ENCODE measurements at places on chromosomes 6 and 20.

DNA sequence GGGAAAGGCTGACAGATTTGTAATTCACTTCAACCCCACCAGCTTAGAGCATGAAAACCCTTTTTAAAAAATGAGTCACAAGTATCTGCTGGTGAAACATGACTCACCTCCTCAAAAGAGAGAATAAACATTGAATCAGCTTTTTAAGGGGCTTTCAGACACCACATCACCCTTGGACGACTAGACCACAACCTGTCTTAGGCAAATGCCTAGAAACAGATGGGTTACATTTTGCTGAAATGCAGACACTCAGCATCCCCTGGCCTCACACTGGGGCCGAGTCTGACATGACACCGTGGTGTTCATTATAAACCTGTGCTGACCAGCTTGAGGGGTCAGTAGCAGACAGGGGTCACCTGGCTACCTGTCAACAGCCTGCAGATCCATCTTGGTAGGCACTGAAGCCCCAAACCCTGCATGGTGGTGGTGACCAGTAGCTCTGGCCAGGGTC, 175.3 kb upstream of the CST7 start:
- DNase-seq: peak; percentile 10

DNA sequence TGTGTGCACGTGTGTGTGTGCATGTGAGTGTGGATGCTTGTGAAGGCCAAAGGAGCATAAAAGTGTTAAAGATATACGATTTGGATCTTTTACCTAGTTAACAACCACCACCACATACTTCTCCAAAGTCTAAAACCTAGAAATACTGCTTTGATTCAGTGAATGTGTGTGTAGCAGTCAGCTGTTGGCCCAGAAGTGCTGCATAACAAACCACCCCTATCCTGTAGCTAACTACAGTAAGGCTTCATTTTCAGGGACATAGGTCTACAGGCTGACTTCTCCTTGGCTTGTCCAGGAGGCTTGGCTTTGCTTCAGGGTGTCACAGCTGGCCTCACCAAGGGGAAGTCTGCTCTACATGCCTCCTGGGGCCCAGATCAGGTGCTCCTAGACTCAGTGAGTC, 2.4 kb upstream of the CST8 start:
- DNase-seq: no peak

- no peak for DNase-seq
These were observed 200.5 kb upstream of the CDYL start for GRCh38 chr6:4575714-4576113.

DNA sequence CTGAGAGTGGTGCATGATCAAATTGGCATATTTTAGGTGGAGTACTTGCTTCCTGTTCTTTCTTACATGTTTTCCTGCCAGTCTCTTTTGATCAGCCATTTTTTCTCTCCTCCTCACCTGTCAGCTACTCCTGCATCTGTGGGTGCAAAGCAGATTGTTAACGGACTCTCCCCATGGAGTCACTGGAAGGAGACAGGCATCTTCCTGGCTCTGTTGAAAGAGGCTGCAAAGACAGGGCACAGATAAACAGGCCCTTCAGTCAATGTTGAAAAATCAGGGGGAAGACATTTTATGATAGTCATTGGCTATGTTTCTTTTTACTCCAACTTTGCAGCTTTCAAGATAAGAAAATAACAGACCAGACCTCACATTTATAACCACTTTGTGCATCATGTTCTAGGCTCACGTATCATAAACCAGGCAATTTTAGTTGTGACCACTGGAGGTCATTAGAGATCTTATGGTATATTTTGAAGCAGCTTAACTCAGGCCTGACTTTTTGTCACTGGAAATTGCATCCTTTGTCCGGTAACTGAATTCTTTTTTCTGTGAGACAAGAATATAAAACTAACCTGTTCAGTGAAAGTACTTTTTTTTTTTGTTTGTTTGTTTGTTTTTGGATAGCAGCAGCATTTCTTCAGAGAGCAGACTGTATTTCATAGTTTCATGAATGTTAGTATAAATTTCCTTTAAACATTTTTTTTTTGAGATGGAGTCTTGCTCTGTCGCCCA, 20.1 kb downstream of the ECT2L start:
- DNase-seq: no peak

- peak; percentile 87 for DNase-seq
These were observed 3.1 kb downstream of the PLAGL2 start for GRCh38 chr20:32204205-32205109.

- no peak for DNase-seq
These were observed 113.0 kb downstream of the EDN3 start for GRCh38 chr20:59413326-59413865.

DNA sequence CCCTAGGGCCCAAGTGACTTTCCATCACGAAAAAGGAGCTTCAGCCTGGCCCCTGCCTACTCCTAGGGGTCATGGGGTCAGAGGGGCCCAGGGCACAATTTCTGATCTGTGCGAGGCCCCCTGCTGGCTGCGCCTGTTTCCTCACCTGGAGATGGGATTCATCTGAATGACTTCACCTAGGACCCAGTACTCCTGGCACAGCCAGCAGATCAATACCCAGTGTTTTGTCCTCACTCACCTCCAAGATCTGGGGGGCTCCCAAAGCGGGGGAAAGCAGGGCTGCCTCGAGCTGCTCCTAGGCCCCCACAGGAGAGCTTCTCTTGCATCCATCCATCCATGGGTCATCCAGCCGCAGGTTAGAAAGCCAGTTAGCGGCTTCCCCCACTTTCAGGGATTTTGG, 33.8 kb downstream of the CD40 start:
- peak; percentile 12 for DNase-seq

DNA sequence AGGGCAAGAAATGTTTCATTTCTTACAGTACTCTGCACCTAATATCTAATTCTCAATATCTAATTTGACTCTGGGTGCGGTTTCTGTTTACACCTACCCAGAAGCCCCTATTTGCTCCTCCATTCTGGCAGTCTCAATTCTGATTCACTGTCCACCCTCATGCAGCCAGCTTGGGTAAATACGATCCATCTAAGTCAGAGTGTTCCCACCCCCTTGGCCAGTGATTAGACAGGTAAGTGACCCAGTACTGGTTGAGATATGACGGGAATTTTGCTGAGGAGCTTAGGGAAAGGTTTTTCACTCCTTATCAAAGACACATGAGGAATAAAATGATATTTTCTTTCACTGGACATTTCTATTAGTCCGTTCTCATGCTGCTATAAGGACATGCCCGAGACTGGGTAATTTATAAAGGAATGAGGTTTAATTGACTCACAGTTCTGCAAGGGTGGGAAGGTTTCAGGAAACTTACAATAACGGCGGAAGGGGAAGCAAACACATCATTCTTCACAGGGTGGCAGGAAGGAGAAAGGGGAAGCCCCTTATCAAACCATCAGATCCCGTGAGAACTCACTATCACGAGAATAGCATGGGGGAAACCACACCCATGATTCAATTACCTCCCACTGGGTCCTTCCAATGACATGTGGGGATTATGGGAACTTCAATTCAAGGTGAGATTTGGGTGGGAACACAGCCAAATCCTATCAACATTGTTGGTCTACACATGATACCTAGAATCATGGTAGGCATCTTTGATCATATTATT, 29.4 kb downstream of the GLO1 start:
- peak; percentile 59 for DNase-seq

- no peak for DNase-seq
These were observed 117.0 kb downstream of the HIVEP2 start for GRCh38 chr6:142827991-142828390.

DNA sequence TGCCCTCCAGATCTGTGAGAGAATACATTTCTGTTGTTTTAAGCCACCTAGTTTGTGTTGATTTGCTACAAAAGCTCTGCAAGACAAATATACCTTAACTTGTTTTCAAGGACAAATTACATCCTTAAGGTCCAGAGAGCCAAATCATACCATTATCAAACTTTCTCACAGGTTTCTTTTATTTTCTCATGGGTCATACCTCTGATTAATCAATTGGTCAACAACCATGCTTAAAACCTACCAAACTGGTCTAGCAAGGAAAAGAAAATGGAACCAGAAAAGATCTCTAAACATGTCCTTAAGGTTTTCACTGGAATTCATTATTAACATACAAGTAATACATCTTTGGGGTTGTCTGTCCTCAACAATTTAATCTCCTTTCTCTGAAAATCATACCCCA, 535.0 kb downstream of the CD83 start:
- DNase-seq: no peak

DNA sequence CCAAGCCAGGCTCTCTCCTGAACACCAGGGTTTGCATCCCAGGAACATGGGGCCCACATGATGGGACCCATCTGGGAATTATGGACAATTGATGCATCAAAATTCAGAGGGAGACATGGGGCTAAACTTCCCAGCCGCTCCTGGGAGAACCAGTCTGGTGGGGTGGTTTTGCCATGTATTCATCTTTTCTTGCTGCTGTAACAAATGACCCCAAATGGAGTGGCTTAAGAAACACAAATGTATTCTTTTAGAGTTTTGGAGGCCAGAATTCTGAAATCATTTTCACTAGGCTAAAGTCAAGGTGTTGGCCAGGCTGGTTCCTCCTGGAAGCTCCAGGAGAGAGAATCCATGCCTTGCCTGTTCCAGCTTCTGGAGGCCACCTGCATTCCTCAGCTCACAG, 6.5 kb downstream of the SLC13A3 start:
- no peak for DNase-seq

- peak; percentile 47 for DNase-seq
These were observed 1.7 kb downstream of the CDC25B start for GRCh38 chr20:3797592-3798372.

DNA sequence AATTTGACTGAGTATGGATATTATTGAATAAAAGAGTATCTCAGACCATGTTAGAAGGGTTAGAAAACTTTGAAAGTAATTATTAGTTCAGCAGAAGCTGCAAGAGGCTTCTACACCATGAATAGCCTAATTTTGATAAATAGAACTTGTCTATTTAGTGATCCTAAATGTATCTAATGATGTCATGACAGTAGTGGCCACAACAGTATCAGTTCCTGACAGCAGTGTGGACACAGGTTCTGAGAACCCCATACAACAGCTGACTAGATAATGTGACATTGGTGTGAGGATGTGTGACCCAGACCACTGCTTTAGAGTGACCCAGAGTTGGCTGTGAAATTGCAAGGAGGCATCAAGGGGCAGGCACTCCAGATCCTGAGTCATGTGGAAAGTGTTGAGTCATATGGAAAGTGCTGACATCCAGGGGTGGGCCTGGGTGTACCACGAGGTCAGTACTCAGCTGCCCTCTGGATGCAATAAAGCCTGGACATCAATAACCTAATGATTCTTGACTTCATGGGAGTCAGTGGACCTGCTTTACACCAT, 754.7 kb downstream of the DHX35 start:
- DNase-seq: no peak

- DNase-seq: peak; percentile 71
These were observed 182.5 kb downstream of the GMPR start for GRCh38 chr6:16420715-16421461.

GRCh38 chr6:122182061-122182460, 217.4 kb upstream of the HSF2 start:
- no peak for DNase-seq

DNA sequence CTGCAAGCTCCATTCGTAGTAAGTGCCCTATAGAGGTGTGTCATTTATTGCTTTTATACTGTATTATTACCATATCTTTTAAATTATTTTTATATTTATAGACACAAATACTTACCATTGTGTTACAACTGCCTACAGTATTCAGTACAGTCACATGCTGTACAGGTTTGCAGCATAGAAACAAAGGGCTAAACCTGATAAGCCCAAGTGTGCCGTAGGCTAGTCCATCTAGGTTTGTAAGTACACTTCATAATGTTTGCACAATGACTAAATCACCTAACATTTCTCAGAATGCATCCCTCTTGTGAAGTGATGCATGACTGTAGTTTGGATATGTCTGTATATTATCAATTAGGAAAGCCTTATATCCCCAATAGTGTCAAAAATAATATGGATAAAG, 122.8 kb downstream of the CLVS2 start:
- no peak for DNase-seq

DNA sequence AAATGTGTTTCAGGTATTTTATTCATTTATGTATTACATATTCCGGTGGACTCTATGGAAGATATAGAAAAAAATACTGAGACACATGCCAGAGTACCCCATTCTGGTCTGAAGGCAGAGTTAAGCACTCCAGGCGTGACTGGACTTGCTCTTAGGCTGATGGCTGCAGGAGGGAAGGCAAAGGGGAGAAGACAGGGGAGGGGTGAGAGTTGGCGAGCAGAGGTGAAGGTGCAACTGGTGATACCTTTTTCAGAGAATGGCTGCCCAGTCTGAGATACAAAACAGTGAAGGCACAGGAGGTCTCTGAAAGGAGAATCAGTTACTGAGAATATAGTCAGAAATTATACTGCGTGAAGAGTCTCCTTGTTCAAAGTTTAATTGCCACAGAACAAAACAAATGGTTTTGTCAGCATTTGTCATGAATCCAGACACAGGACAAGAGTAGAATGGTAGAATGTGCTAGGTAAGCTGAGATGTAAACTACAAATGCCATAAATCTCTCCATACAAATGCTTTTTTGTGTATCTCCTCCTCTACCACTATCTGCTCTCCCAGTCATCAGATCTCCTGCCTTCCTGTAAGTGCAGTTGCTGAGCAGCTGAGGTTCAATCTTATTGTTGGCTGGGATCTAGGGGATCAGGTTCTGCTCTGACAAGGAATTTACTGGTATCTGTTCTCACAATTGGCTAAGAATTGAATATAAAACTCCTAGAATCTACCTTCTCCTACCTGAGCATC, 104.2 kb upstream of the DST start:
- DNase-seq: no peak

- no peak for DNase-seq
These were observed 30.4 kb upstream of the PNRC1 start for GRCh38 chr6:89050155-89050554.

GRCh38 chr6:105389543-105389942, 13.3 kb downstream of the PREP start:
- DNase-seq: no peak

- DNase-seq: peak; percentile 89
These were observed 8.3 kb upstream of the ANKRD60 start for GRCh38 chr20:58236612-58237317.

DNA sequence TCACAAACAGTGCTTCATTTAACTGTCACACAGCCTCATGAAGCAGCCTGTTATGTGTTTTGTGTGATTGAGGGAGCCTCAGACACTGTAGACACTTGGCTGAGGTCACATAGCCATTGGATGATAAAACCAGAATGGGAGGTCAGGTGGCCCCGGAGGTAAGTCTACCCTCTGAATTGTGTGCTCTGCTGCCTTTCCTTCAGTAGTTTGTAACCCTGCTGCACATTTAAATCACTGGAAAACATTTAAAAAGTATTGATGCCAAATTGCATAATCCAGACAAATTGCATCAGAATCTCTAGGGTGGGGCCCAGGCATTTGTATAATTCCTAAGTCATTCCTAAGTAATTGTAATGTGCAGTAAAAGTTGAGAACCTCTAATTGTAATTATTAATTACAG, 85.2 kb upstream of the ECI2 start:
- no peak for DNase-seq

- no peak for DNase-seq
These were observed 152.3 kb upstream of the SCGN start for GRCh38 chr6:25499615-25500235.

GRCh38 chr20:33850159-33850558, 39.0 kb downstream of the CHMP4B start:
- no peak for DNase-seq

Measured in stimulated activated CD4-positive, alpha-beta T cell treated with anti-CD3 and anti-CD28 coated beads, Interleukin-4, amount 100 ng/mL, for 24 hours (primary cell).